Activated naive CD8-positive, alpha-beta T cell treated with anti-CD3 and anti-CD28 coated beads, Interleukin-2, amount 50 U/mL, for 24 hours (primary cell): ENCODE measurements at places on chromosomes 2 and 18.

DNA sequence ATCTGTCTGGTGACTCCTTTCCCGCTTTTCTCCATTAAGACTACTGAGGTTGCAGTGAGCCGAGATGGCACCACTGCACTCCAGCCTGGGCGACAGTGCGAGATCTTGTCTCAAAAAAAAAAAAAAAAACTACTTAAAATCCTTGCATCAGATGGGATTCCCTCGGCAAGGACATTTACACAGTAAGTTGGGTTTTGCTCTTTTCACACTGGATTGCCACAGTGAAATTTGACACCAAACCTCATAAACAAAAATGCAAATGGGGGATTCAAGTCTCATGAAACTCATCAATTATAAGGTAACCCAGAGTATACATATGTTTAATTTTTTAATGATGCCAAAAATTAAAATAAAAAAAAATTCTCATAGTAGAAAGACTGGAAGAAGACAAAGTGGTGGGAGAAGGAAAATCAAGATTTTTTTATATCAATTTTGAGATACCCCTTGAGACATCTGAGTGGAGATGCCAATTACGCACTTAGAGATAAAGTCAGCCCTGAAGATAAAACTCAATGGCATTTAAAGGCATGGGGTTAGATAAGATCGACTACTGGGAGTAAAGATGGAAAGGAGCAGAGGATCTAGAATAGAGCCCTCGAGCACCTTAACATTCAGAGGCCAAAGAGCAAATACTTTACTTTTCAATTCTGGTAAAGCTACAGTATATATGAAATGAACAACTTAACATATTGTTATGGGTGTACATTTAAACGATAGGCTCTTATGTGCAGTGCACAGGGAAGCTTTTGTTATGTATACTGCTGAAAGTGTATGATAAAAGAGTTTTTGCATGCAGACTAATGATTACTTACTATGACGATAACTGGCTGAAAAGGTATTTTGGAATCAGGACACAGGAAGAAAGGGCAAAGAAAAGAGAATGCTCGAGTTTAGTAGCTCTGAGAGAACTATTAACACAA is 37.6 kb downstream of the CHMP3 start:
- no peak for DNase-seq

- DNase-seq, result peak; percentile 34
These were observed at the start of gene CNGA3 for GRCh38 chr2:98346311-98347236. Gene CNGA3, plus strand, starts transcription at chr2:98346456. Its CDS starts 23,520 bp downstream, at chr2:98369976.

DNA sequence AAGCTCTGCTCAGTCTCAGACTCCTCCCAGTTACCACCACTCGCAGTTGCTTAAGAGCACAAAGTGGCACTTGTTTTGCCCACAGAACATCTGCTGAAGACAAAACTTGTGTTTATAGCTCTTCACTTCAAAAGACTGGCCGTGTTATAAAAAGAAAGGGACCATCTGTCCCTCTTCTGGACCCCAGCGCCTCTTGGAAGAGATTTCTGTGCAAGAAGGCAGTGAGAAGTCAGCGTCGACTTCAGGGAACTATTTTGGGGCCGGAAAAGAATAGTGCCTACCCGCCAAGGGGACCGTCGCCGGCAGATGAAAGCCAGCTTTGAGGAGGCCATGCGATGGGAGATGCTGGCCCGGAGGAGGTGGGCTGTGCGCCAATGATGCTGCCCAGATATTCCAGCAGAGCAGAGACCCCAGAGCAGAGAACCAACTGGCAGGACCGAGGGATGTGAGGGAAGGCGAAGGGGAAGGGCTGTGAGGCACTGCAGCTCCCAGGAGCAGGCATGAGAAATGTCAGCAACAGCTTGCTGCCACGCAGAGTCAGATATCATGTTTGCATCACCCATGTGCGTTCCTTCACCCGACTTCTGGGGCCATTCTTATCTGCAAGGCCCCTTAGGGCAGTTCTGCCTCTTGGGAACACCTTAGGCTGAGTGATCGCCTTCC is 270.9 kb downstream of the ATAD2B start:
- no peak for DNase-seq

DNA sequence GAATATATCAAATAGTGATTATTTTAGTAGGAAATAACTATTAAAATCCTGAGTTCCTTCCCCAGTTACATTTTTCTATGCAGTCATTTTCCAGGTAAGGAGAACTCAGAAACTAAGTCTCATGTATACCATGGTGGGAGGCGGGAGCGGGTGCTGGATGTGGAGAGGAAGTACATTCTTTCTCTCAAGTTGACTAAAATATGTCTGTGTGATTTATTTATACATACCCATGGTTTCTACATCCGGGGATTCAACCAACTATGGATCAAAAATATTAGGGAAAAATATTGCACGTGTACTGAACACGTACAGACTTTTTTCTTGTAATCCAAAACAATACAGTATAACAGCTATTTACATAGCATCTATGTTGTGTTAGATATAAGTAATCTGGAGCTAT is 6.8 kb downstream of the ZCCHC2 start:
- no peak for DNase-seq

GRCh38 chr2:6764968-6765723 is 100.6 kb downstream of the CMPK2 start:
- DNase-seq, result no peak

- DNase-seq, result no peak
These were observed at the start of gene DES for GRCh38 chr2:219418155-219419011. Gene DES, plus strand, starts transcription at chr2:219418377. Its CDS starts 86 bp downstream, at chr2:219418463.

DNA sequence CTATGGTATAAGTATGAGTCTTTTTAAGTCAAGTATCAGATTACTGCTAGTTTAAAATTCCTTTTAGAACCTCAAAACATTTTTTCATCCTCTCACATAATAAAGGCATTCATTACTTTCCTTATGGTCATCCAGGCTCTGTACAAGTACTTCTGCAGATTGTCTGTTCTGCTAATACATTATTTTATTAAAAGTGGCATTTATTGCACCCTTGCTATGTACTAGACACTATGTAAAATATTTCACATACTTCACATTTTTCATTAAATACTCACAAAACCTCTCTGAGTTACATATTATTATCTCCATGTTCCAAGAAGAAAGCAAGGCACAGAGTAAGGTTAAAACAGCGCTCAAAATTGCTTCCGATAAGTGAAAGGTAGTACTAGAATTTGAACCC is 84.1 kb downstream of the RAPH1 start:
- DNase-seq, result no peak

- no peak for DNase-seq
These were observed at the start of gene DSG4 for GRCh38 chr18:31376477-31376876. Gene DSG4, plus strand, starts transcription at chr18:31376777. Its CDS starts 135 bp downstream, at chr18:31376912.

GRCh38 chr2:227570615-227571014 is 28.1 kb upstream of the SCYGR2 start:
- no peak for DNase-seq

DNA sequence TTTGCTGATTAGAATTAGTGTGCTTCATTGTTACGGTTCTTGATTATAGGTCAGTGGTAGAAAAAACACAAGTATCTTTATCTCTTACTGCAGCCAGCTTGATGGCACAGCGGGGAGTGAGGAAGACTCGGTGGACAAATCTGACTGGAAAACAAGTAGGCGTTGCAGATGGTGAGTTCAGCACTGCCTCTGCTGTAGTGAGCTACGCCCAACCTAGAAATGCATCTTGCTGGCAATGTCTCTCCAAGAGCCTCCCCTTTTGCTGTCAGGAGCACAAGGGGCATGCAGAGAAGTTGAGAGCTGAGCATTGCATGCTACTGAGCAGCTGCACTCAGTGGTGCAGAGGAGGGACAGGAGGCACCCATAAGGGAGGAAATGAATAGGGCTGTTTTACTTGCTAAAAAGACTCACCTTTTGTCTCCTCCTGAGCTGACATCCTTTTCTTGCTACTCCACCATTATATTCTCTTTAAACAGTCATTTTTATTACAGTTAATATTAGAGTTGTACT is 977.3 kb upstream of the ACVR2A start:
- DNase-seq, result no peak

DNA sequence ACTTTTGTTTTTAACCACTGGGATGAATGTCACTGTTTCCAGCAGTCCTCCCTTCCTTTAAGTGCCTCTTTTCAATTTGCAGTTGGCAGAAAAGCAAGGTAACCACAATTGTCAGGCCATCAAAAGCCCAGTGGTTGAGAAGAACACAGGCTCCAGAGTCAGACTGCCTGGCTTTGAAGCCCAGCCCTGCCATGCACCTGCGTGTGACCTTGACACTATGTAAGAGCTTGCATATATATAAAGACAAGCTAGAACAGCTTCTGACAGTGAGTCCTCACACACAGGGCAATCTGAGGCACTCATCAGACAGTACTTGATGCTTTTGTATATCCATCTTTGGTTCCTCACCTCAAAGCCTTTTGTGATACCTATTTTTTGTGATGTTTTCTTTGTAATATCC is 11.0 kb downstream of the CCBE1 start:
- DNase-seq, result no peak

DNA sequence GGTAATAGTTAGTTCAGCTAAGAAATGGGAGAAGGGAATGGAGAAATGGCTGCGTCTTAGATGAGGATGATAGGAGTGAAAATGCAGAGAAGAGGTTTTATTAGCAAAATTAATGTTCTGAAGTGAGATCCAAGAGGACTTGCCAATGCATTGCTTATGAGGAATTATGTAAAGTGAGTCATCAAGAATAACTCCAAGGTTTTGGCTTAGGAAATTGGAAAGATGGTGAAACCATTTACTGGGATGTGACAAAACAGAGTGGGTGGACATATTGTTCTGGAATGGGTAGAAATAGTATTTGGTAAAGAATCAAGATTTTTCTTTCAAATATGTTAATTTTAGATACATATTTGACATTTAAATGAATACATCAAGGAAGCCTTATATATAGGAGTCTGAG is 306.6 kb upstream of the CYRIA start:
- no peak for DNase-seq

DNA sequence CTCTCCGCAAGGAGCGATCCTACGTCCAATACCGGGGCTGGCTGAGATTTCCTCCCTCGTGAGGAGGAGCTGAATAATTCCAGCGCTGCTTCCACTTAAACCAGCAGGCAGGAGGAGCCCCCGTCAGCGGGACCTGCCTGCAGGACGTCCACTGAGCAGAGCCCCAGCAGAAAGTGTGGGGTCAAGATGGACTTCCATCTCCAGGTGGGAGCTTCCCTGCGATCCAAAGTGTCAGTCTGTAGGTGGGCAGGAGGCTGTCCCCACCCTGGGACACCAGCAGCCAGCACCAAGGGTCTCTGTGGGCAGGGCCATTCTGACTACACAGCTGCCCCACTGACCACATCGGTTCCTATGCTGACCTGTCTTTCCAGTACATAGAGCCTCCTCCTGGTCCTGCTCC is 462 bp upstream of the OTOS start:
- no peak for DNase-seq

GRCh38 chr2:151819920-151820319 is 8.3 kb downstream of the ARL5A start:
- DNase-seq, result no peak

DNA sequence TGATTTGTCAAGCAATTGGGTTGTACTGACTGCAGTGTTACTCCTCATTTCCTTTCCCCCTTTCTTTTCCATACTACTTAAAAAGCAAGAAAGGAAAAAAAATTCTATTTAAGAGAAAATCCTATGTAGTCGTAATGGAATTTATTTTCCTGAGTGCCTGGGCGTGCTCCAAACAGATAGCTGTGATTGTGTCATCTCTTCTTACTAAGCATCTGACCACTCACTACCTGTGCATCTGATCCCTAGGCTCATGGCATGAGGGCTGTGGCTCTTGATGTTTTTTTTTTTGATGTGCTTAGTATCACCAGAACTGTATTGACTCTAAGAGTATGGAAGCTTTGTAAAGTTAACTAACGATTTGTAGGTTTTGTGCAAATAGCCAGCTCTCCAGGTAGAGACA is 19.0 kb downstream of the CRIM1 start:
- no peak for DNase-seq

DNA sequence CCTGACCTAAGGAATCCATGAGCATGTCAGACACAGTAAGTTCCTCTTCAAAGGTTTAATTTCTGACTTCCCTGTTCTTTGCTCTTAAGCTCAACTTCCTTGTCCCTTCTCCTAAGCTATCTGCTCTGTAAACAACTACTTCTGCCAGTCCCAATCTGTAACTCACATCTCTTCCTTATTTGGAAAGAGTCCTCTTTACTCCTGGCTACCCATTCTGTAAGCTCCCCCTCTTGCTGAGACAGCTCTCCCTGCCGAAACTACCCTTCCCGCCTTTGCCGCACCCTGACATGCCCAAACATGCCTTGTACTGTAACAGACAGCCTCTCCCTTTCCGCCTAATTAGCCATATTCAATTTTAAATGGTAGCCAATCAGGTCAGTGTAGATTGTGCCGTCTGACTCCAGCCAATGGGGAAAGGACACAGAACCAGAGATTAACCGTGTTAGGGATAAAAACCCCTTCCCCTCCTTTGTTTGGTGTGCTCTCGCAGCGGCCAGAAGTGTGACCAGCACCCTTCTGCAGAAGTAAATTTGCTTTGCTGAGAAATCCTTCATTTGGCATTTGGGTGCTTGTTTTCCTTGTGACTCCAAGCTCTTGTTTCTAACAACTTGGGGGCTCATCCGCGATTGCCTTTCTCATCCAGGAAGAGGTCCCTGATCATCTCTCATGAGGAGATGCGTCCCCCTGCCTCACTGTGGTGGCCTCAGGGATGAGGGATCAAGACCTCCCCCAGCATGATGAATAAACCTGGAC is 49.0 kb downstream of the PIAS2 start:
- no peak for DNase-seq

DNA sequence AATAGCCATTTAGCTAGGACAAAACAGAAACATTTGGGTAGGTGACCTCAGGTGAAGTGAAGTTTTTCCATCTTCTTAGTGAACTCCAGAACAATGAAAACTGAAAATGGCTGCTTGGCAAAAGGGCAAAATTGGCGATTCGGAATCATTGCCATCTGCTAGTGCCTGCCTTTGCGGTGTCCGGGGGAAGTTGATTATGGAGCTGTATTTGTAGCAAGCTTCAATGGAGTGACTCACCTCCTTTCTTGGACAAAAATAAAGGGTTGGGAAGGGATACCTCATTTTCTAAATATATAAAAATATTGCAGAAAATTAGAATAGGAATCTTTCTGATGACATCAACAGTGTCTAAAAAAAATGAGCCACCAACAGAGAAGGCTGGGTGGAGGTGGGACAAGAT is 460.5 kb downstream of the TGIF1 start:
- DNase-seq, result no peak
